ENCODE measurements at places on chromosomes 3 and 15. TPM values are rescaled to one million over a fixed set of nuclear protein-coding genes. Genes with fewer than 3 reads are reported as not detected.

Gene SLC15A2
- total RNA-seq: 0.24 TPM

- no peak for DNase-seq
Measured at GRCh38 chr15:82898961-82899360, 53.6 kb downstream of the HOMER2 start.

DNA sequence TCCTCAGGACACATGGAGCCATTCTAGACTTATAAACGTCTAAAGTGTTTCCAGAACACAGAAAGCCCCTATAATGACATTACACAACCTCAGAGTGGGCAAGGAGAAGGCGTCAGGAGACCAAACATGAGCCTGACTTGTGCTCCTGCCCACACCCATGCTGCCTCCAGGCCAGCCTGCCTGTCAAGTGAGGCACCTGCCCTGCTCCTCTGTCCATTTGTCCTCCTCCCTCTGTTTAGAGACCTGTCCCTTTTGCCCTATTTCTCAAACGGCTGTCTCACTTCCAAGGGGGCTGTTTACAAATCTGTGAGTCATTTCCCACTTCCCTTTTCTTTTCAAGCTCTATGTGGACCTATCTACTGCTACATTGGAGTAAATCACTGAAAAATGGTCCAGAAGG, 21.0 kb downstream of the ZDHHC3 start:
- DNase-seq: peak; percentile 15

Gene CLDN16
- not detected for total RNA-seq

Gene ZNF80
- not detected for total RNA-seq

GRCh38 chr15:79820176-79820575, 76.6 kb downstream of the MTHFS start:
- DNase-seq: no peak

- DNase-seq: no peak
Measured at GRCh38 chr3:128360705-128361271, 105.9 kb downstream of the DNAJB8 start.

DNA sequence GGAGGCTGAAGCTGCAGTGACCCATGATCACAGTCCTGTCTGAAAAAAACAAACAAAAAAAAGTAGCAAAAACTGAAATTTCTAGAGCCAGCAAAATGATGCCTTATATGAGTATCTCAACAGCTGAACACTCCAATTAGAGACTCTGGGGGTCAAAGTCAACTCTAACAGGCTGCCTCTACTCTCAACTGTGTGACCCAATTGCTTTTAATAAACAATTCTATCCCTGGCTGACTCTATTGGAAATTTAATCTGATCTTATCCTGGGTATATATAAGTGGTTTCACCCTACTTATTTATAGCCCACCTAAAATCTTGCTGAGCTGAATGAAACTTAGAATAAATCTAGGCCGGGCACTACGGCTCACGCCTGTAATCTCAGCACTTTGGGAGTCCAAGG, 29.0 kb downstream of the SMARCC1 start:
- DNase-seq: no peak

Gene SCG5
- total RNA-seq: 91.9 TPM

- DNase-seq: no peak
Measured at GRCh38 chr3:146781059-146781458, 175.9 kb upstream of the PLSCR5 start.

DNA sequence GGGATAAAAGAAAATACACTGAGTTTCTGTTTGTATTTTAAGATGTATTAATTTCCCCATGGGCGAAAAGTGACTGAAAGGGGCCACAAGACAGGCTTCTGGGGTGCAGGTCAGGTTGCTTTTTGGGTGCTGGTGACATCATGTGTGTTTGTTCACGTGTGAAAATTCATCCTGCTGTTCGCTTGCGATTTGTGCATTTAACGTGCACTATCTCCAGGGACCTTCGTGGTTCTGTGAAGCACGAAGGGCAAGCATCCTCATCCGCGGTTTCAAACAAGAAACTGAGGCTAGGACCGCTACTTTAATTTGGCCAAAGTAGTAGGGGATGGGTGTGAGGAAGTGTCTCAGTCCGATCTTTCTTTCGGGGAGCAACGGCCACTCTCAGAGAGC, 1.6 kb upstream of the SMAD6 start:
- peak; percentile 10 for DNase-seq

- DNase-seq: peak; percentile 14
Measured at GRCh38 chr3:140467796-140468315, 210.0 kb upstream of the TRIM42 start.

Gene SEMA3G
- total RNA-seq: 0.12 TPM

All from RPMI7951 (cell line).